ENCODE measurements at places on chromosomes 2 and 18. TPM values are rescaled to one million over a fixed set of nuclear protein-coding genes. Genes with fewer than 3 reads are reported as not detected.

The CD8B2 gene
- total RNA-seq = not detected

The CFAP221 gene
- not detected for total RNA-seq

The PSMA8 gene
- total RNA-seq = 1.2 TPM

The ERFE gene
- 1.1 TPM for total RNA-seq

The FNDC4 gene
- total RNA-seq = 0.30 TPM

The ZNF516 gene
- 1.2 TPM for total RNA-seq

The LRRTM1 gene
- total RNA-seq = not detected

The TSGA10 gene
- 3.4 TPM for total RNA-seq

The TSPYL6 gene
- not detected for total RNA-seq

The NFU1 gene
- 57.9 TPM for total RNA-seq

The CNTNAP5 gene
- total RNA-seq = not detected

The KDSR gene
- 76.1 TPM for total RNA-seq

The AQP12B gene
- not detected for total RNA-seq

The KCNG2 gene
- not detected for total RNA-seq

The STARD6 gene
- not detected for total RNA-seq

The IL36B gene
- total RNA-seq = not detected

The SERPINB4 gene
- not detected for total RNA-seq

The TUBA3D gene
- total RNA-seq = not detected

The SERPINB13 gene
- total RNA-seq = not detected

DNA sequence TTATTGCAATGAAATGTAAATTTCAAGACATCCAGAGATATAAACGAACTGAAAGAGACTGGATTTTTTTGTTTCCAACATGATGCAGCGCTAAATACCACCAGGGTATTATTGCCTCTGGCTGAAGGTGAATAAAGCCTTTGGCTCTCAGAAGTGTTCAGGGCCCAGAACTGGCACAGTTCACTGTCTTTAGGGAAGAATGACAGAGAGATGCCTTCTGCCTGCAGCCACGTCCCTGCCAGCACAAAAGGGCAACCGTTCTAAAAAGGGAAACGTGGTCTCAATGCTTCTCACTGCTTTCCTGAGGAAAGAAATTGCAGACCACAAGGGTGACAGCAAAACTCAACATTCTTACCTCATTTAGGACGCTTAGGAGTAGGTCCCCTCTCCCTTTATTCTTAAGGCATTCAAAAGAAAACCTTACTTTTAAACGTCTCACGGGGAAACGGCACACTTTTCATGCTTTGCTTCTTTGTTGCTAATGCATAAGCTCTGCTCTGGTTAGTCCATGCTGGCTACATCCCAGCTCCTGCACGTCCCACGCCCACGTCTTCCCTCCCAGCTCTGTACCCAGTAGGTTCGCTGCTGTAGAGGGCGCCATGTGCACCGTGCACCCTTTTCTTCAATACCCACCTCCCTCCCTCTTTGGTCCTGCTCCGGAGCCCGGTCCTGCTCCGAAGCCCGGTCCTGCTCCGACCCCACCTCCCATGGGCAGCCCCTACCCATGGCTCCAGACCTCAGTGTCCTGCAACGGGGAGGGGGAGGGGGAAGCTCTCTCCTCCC lies 171.0 kb downstream of the HRH4 start:
- no peaks in the 10 kb centered on the region for H3K27me3 ChIP-seq
- no peak overlapping the region for H3K27ac ChIP-seq
- no peak overlapping the region for H3K4me3 ChIP-seq

- H3K4me1 ChIP-seq = peaks cover 26% of the 10 kb centered on the region
- no peak overlapping the region for H3K4me3 ChIP-seq
These were observed 5.2 kb downstream of the IL37 start for GRCh38 chr2:112916145-112916571.

GRCh38 chr2:96602330-96602823 lies 35.7 kb downstream of the KANSL3 start:
- H3K27me3 ChIP-seq = no peaks in the 10 kb centered on the region
- H3K4me3 ChIP-seq = no peak overlapping the region
- no peak for DNase-seq

DNA sequence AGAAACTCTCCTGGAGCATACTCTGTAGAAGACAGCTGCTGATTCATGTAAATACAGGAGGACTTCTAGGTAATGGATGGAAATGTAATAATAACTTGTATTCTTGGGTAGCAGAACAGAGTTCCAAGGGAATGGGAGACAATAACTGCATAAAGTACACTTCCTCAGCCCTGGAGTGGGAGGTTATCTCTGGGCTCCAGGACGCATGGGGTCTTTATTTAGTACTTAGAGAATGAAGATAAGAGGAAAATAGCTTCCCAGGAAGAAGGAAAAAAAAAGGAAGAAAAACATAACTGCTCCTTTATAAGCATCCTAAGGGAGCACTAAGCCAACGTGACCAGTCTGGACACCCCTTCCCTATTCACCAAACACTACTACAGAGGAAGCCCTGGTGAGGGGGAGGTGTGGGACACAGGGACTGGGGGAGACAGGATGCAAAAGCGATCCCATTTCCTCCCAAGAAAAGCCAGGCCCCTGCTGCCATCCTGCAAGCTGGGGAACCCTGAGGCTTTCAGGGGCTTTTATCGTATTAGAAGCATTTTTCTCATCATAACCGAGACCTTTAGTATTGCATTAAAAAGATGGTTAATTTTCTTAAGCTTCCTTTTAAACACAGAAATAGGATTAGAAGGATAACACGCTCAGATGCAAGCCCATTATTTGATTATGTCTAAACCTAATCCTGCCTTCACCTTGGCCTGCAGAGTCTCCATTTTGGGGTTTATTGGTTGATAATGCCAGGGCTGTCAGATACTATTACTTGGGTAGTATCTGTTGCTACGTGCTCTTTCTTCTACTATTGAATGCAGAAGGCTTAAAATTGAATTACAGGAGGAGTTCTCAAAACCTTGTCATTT lies 78.5 kb downstream of the KLF7 start:
- H3K36me3 ChIP-seq = peaks cover 49% of the 10 kb centered on the region
- H3K27ac ChIP-seq = no peak overlapping the region
- no peak for DNase-seq
- H3K4me1 ChIP-seq = peaks cover 28% of the 10 kb centered on the region
- no peak overlapping the region for H3K4me3 ChIP-seq
- no peaks in the 10 kb centered on the region for H3K27me3 ChIP-seq

GRCh38 chr18:34467058-34467457 lies 242.3 kb upstream of the NOL4 start:
- no peaks in the 10 kb centered on the region for H3K36me3 ChIP-seq
- H3K4me1 ChIP-seq = no peaks in the 10 kb centered on the region
- H3K27ac ChIP-seq = no peak overlapping the region
- no peak for DNase-seq
- H3K27me3 ChIP-seq = no peaks in the 10 kb centered on the region

- H3K36me3 ChIP-seq = no peaks in the 10 kb centered on the region
- H3K27ac ChIP-seq = no peak overlapping the region
- no peak overlapping the region for H3K4me3 ChIP-seq
- DNase-seq = no peak
These were observed 226.3 kb upstream of the SP5 start for GRCh38 chr2:170488807-170489206.

DNA sequence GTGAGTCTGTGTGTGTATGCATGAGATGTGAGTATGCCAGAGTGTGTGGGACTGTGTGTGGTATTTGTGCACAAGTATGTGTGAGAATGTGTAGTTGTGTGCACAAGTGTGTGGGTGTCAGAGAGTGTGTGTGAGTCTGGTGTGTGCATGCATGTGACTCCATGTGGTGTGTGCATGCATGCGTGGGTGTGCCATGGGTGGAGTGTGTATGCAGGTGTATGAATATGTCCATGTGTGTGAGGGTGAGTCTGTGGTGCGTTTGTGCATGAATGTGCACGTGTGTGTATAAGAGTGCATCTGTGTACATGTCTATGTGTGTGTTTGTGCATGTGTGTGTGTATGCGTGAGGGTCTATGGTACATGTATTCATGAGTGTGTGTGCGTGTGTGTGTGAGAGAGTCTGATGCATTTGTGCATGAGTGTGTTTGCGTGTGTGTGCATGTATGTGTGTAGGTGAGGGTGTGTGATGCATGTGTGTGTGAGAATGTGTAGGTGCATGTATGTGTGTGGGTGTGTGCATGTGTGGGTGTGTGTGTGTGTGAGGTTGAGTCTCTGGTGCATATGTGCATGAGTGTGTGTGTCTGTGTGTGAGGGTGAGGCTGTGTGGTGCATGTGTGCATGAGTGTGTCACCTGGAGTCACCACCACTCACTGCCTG lies 226.8 kb downstream of the LDLRAD4 start:
- no peak overlapping the region for H3K4me3 ChIP-seq
- DNase-seq = no peak
- peaks cover 18% of the 10 kb centered on the region for H3K4me1 ChIP-seq
- no peak overlapping the region for H3K27ac ChIP-seq
- no peaks in the 10 kb centered on the region for H3K36me3 ChIP-seq

GRCh38 chr18:22987547-22988189 lies 54.5 kb downstream of the RBBP8 start:
- peaks cover 44% of the 10 kb centered on the region for H3K36me3 ChIP-seq
- H3K4me1 ChIP-seq = peaks cover 4% of the 10 kb centered on the region
- no peak for DNase-seq
- H3K27me3 ChIP-seq = no peaks in the 10 kb centered on the region

DNA sequence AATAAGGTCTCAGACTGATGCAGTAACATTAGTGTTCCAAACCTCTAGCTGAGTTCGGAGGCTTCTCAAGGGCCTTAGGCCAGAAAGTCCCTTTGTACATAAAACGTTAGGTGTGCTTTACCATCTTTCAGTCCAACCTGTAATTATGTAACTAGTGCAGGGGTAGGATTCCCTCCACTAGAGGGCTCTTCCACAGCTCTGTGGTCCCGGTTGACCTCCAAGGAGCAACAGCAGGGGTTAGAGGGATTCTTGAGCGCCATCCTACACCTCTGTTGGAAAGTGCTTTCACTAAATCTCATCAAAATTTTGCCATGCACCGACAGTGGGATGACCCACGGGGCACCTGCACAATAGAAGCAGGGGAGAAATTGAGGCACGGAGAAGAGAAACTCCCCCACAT lies 155.8 kb upstream of the LRP1B start:
- H3K4me1 ChIP-seq = no peaks in the 10 kb centered on the region
- H3K36me3 ChIP-seq = no peaks in the 10 kb centered on the region
- no peak overlapping the region for H3K4me3 ChIP-seq

GRCh38 chr2:30643674-30644073 lies 163.6 kb downstream of the CAPN13 start:
- no peaks in the 10 kb centered on the region for H3K27me3 ChIP-seq
- no peak overlapping the region for H3K27ac ChIP-seq
- H3K36me3 ChIP-seq = no peaks in the 10 kb centered on the region
- H3K4me1 ChIP-seq = no peaks in the 10 kb centered on the region

- no peak for DNase-seq
- H3K36me3 ChIP-seq = no peaks in the 10 kb centered on the region
These were observed 152.4 kb upstream of the SERPINE2 start for GRCh38 chr2:224191465-224191864.

- no peak for DNase-seq
- peaks cover 20% of the 10 kb centered on the region for H3K27me3 ChIP-seq
- no peak overlapping the region for H3K27ac ChIP-seq
- no peak overlapping the region for H3K4me3 ChIP-seq
- H3K4me1 ChIP-seq = no peaks in the 10 kb centered on the region
These were observed 305.4 kb downstream of the LPIN1 start for GRCh38 chr2:12051831-12052230.

DNA sequence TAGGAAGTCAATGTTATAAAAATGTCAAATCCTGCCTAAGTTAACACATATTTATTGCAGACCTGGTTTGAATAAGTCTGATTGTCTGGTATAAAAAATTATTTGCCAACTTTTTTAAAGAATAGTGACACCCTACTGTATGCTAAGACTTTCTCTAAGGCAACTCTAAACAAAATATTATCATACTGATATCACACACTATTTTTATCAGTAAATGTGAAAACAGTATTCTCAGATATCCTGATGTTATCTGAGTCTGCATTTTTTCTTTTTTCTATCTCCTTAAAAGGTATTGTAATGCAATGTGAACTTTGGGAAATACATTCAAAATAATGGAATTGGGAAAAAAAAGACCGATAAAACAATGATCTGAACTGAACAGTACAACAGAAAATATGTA lies 127.1 kb downstream of the DOCK10 start:
- H3K27ac ChIP-seq = no peak overlapping the region
- no peak overlapping the region for H3K4me3 ChIP-seq
- peaks cover 21% of the 10 kb centered on the region for H3K36me3 ChIP-seq
- peaks cover 17% of the 10 kb centered on the region for H3K4me1 ChIP-seq

DNA sequence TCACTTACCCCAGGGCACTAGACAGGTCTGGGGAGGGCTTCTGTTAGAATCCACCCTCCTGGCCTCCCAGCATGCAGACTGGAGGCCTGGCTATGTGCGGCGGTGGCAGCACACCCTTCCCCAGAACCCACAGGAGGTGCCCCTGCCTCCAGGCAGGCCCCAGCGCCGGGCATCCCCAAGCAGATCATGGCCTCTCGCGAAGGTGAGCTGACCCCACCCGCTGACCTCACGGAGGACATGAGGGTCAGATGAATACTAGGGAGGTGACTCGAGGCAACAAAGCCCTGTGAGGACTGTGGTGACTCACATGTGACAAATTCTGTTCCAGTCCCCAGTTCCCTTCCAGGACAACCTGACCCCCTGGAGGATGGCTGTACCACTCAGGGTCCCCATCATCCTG lies 1.9 kb downstream of the MAB21L4 start:
- DNase-seq = no peak
- no peaks in the 10 kb centered on the region for H3K27me3 ChIP-seq
- no peak overlapping the region for H3K4me3 ChIP-seq
- no peak overlapping the region for H3K27ac ChIP-seq

DNA sequence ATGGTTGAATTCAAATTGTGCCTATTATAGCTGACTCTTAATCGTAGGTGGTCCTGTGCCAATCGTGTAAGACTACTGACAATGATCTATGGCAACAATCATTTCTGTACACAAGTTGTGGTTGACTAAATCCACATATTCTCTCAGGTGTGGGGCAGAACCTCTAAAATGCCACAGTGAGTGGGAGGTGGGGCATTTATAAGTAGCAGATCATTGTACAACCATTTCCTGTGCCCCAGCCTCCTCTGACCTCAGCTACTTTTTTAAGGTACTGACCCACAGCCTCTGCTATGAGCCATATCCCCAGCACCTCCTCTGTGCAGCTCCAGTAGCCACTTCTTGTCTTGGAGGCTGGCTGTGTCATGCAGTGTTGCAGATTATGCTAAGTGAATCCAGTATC lies 48.6 kb upstream of the RAPH1 start:
- H3K4me3 ChIP-seq = no peak overlapping the region
- peaks cover 42% of the 10 kb centered on the region for H3K27me3 ChIP-seq
- H3K4me1 ChIP-seq = peaks cover 45% of the 10 kb centered on the region
- peak overlapping the region; percentile 16 for H3K27ac ChIP-seq
- peak; percentile 19 for DNase-seq

DNA sequence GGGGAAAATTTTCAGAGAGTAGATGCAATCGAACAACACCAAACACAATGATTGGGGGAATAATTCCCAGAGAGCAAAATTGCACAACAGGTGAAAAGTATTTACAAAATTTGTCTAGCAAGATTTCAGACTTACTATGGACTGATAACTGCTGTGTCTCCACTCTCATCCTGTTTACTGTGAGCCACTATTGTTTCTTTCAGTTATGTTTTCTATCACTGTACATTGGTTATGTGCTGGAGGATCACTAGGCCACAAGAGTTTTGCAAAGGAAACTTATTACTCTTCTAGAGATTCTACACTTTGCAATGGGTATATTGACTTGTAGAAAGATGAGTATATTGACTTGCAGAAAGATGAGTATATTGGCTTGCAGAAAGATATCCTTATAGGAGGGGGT lies 934.1 kb upstream of the CRIM1 start:
- H3K36me3 ChIP-seq = no peaks in the 10 kb centered on the region
- no peak overlapping the region for H3K4me3 ChIP-seq
- H3K4me1 ChIP-seq = no peaks in the 10 kb centered on the region
- no peaks in the 10 kb centered on the region for H3K27me3 ChIP-seq
- no peak for DNase-seq
